ENCODE measurements at places on chromosomes 5 and 9. TPM values are rescaled to one million over a fixed set of nuclear protein-coding genes. Genes with fewer than 3 reads are reported as not detected.
A peak's percentile ranks its signal among the peaks of the same experiment; 100 is the strongest.

DNA sequence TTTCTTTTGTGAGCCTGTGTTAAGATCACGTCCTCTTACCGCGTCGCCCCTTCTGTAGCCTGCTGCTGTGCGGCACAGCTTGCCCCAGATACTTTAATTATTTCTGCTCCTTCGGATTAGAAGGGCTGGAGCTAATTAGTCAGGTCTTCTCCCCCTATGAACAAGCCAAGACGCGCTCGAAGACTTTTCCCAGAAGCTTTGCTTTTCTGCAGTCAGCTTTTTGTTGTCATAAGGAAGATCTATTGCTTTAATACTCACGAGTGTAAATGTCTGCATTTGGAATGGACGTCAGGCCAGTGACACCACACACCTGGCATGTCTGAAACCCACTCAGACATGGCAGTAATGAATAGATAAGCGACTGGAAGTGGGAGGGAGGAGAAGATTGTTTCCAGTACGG is 37.0 kb downstream of the PRUNE2 start:
- no peak for DNase-seq

- DNase-seq = peak; percentile 43
These were observed 102.7 kb downstream of the ARHGEF28 start for GRCh38 chr5:73728493-73729273.

GRCh38 chr5:152170350-152170749 is 234.7 kb downstream of the NMUR2 start:
- DNase-seq = peak; percentile 63

- no peak for DNase-seq
These were observed 65.4 kb upstream of the KLF9 start for GRCh38 chr9:70479880-70480291.

DNA sequence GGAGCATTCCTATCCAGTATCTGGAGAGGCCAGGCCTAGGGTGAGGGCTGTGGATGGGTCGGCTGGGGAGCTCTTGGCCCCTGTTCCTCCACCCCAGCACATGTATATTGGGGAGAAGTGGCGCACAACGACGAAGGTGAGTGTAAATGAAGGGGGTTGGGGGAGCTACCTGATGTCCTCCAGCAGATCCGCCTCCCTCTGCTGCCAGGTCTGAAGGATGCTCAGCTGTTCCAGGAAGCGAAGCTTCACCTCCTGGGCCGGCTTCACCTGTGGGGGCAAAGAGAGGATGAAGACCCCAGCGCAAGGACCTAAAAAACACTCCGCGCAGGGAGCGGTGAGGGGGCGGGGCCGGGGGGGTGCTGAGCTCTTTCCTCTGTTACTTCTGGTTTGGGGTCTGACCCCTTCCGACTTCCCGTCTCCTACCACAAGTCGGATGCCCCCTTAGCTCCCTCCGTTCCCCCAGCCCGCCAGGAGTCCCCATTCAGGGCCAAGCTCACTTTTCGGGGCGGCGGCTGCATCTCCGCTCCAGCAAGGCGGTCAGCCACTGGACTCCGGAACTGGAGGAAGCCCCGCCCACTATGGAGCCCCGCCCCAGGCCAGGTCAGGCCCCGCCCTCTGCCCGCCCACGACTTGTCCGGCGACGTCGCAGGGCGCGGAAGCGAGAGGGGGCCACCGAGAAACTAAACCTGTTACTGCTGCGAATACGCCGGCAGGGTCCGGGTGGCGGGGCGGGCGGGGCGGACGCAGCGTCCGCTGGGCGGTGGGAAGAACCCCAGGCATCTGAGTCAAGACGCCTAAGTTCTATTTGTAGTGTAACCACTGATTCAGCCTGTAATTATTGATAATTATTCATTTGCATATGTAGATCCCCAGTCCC is at the start of gene FCHSD1:
Gene FCHSD1 (minus strand): TSS at position 568 of the 877 bp plus-strand sequence. CDS start 50 bp downstream, at position 518.
- peak; percentile 90 for DNase-seq

GRCh38 chr5:93660677-93661076 is 77.7 kb downstream of the NR2F1 start:
- no peak for DNase-seq

DNA sequence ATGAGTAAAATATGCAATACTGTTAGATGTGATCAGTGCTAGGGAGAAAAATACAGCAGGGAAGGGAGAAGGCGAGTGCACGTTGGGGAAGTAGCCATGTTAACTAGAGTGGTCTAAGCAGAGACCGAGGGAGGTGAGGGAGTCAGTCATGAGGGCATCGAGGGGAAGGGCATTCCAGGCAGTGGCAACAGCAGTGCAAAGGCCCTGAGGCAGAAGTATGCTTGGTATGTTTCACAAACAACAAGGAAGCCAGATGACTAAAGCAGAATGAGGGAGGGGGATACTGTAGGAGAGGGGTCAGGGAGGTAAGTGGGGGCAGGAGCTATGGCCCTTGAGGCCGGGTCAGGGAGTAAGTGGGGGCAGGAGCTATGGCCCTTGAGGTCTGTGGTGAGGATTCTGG is 123.3 kb upstream of the BOD1 start:
- no peak for DNase-seq

- DNase-seq = peak; percentile 29
These were observed 43.4 kb downstream of the COL15A1 start for GRCh38 chr9:98986866-98987651.

Gene RPS23
- total RNA-seq = 1,231 TPM

Gene F12
- 5.8 TPM for total RNA-seq
